ENCODE measurements at places on chromosomes 2 and 18.

GRCh38 chr2:204274991-204275390 is 270.3 kb upstream of the PARD3B start:
- H3K27ac ChIP-seq: no peak overlapping the region
- H3K4me1 ChIP-seq: no peaks in the 10 kb centered on the region
- no peak overlapping the region for H3K4me3 ChIP-seq
- no peak for DNase-seq
- no peaks in the 10 kb centered on the region for H3K27me3 ChIP-seq

DNA sequence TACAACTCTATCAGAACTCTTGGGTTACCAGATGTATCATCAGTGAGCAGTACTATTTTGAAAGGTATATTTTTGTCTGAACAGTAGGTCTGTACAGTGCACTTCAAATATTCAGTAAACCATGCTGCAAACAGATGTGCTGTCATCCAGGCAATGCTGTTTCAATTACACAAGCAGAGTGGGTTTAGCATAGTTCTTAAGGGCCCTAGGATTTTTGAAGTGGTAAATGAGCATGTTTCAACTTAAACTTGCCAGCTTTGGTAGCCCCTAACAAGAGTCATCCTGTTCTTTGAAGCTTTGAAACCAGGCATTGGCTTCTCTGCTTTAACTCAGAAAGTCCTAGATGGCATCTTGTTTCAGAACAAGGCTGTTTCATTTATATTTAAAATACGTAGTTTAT is 1519.9 kb downstream of the SUCLG1 start:
- H3K4me3 ChIP-seq: no peak overlapping the region
- no peaks in the 10 kb centered on the region for H3K27me3 ChIP-seq
- no peaks in the 10 kb centered on the region for H3K36me3 ChIP-seq

DNA sequence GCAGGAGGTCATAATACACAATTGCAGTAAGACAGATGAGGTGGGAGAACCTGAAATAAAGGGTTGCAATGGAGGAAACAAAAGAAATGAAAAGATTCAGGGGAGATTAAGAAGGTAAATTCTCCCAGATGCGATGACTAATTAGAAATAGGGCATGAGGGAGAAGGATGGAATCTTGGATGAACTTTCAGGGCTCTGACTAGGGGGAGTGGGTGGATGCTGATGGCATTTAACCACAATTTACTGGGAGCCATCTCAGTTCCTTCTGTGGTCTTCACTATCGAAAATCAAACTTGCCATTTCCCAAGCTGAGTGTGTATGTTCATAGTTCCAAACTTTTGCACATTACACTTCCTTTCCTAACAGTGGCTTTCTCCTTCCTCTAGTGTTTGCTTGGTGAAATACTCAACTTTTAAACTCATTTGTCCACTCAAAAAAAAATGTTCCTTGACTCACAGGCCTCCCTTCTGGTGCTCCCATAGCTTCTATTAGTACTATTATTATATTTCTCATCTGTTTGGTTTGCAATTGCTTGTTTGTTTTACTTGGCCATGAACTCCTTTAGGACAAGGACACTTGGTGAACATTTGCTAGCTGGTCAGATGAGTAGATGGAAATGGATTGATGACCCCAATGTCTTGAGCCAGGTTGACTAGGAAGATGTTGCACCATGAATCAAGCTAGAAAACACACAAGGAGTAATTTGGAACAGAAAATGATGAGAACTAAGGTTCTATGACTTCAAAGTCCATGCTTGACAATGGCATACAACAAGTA is 178.5 kb downstream of the DIS3L2 start:
- no peaks in the 10 kb centered on the region for H3K27me3 ChIP-seq
- no peak overlapping the region for H3K27ac ChIP-seq
- DNase-seq: no peak
- H3K36me3 ChIP-seq: no peaks in the 10 kb centered on the region

DNA sequence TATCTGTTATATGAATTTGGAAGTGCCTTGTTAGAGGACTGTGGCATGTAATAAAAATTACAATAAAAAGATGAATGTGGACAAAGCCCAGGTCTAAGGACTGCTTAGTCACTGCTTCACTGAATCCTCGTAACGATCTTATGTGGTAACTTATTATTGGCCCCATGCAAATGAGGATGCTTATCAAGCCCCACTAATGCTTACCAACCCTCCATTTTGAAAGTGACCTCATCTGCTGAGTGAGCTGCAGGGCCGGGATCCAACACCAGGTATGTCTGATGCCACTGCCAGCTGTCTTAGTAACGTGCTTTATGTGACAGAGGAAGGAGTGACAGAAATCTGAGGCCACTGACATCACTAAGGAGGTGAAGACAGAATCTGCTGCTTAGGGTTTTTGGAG is 65.3 kb upstream of the CCDC85A start:
- no peak overlapping the region for H3K4me3 ChIP-seq
- H3K4me1 ChIP-seq: no peaks in the 10 kb centered on the region
- no peaks in the 10 kb centered on the region for H3K36me3 ChIP-seq

DNA sequence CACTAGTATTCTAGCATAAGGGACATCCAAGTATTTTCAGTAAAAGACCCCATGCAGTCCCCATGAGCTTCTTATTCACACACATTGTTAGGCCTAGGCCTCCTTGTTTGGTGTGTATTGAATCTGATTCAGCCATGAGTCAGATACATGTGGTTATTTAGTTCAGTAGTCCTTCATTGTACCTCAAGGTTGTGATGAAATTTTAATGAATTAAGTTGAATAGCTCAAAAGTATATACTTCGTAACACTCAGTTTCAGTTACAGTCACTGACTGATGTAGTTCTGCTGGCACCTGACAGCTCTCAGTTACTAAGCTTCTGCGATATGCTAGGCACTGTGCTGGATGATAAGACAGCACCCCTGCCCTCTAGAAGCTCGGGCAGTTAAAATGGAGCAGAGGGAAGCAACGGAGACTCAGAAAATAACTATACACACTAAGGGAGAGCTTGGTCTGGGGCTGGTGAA is 86.4 kb downstream of the XRCC5 start:
- no peak overlapping the region for H3K4me3 ChIP-seq
- no peak overlapping the region for H3K27ac ChIP-seq
- H3K4me1 ChIP-seq: no peaks in the 10 kb centered on the region
- no peak for DNase-seq

- no peaks in the 10 kb centered on the region for H3K36me3 ChIP-seq
- no peaks in the 10 kb centered on the region for H3K4me1 ChIP-seq
- no peak overlapping the region for H3K27ac ChIP-seq
- peak; percentile 32 for DNase-seq
- H3K4me3 ChIP-seq: no peak overlapping the region
These were observed 142.9 kb downstream of the ASB1 start for GRCh38 chr2:238569507-238570195.

- H3K4me3 ChIP-seq: no peak overlapping the region
- H3K4me1 ChIP-seq: no peaks in the 10 kb centered on the region
- no peak for DNase-seq
- H3K27me3 ChIP-seq: no peaks in the 10 kb centered on the region
These were observed 41.8 kb downstream of the CDH7 start for GRCh38 chr18:65792456-65793074.

DNA sequence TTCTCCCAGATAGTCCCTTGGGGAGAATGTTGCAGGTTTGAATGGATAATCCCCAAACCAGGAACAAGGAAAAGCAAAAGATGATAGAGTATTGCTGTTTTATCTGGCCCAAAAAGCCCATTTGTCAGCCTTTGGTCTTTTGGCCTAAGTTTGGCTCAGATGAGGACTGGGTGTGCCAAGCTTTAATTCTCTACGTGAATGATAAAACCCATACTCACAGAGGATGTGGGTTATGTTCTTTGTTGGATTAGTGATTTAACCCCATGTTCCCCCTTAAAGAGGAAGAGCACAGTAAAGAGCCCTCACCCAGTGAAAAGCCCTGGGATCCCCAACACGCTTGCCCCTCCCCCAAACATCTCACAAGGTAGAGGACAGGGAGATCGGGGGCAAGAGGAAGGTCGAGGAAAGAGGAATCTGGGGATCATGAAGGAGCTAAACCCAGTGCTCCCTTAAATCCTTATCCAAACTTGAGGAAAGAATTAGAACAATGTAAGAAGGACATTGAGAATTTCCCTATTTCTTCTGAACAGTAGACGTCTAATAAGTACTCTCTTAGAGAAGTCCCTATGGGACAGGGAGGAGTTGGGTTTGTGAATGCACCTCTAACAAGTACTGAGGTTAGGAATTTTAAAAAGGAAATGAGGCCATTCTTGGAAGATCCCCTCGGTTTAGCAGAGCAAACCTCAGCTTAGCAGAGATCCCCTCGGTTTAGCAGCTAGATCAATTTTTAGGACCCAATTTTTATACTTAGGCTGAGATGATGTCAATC is 105.0 kb downstream of the HIBCH start:
- no peak for DNase-seq
- H3K27me3 ChIP-seq: no peaks in the 10 kb centered on the region
- H3K4me3 ChIP-seq: no peak overlapping the region
- no peaks in the 10 kb centered on the region for H3K4me1 ChIP-seq

DNA sequence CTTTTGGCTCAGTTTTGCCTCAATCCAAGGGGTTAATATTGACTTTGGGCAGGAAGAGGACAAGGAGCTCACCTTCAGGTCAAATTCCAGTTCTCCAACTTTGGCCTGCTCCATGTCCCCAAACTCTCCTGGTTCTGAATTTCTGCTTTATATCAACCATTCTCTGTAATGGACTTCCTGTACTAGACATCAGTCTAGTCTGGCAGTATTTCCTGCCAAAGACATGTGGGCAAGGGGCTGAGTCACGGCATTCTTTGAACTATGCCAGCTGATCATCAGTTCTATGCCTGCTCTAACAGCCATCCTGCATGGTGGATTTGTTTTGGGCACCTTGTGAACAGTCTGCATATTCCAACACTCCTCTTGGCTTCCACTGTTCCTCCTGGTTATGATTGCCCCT is 199.4 kb downstream of the ZEB2 start:
- DNase-seq: no peak
- H3K27ac ChIP-seq: no peak overlapping the region
- no peak overlapping the region for H3K4me3 ChIP-seq
- no peaks in the 10 kb centered on the region for H3K4me1 ChIP-seq

GRCh38 chr18:46706968-46707367 is 49.9 kb downstream of the ST8SIA5 start:
- H3K4me3 ChIP-seq: no peak overlapping the region
- peaks cover 15% of the 10 kb centered on the region for H3K4me1 ChIP-seq
- no peaks in the 10 kb centered on the region for H3K27me3 ChIP-seq
- DNase-seq: no peak

GRCh38 chr18:51655327-51655698 is 457.8 kb upstream of the MEX3C start:
- H3K4me1 ChIP-seq: no peaks in the 10 kb centered on the region
- no peak for DNase-seq
- H3K36me3 ChIP-seq: no peaks in the 10 kb centered on the region
- H3K4me3 ChIP-seq: no peak overlapping the region
- H3K27ac ChIP-seq: no peak overlapping the region

DNA sequence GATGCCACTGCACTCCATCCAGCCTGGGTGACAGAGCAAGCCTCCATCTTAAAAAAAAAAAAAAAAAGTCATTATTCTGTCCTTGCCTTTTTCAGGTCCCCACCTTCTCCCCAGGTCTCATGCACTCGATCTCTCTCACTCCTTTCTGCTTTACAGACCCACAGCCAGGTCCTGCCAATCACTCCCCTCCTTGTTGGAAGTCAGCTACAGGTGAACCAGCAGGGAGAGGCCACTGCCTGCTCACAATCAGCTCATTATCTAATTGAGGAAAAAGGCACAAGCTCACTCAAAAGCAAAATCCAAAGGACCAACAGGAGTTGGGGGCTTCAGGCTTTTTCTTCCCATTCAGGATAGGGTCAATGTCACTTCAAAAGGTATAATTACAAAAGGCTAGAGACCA is 2.0 kb downstream of the WDFY1 start:
- DNase-seq: no peak
- no peaks in the 10 kb centered on the region for H3K27me3 ChIP-seq
- no peak overlapping the region for H3K4me3 ChIP-seq
- peaks cover 26% of the 10 kb centered on the region for H3K4me1 ChIP-seq

- no peak overlapping the region for H3K27ac ChIP-seq
- peaks cover 4% of the 10 kb centered on the region for H3K4me1 ChIP-seq
- no peak overlapping the region for H3K4me3 ChIP-seq
- H3K27me3 ChIP-seq: no peaks in the 10 kb centered on the region
These were observed 34.4 kb upstream of the SMAD7 start for GRCh38 chr18:48985161-48985560.

- no peaks in the 10 kb centered on the region for H3K27me3 ChIP-seq
- H3K4me3 ChIP-seq: no peak overlapping the region
- H3K27ac ChIP-seq: no peak overlapping the region
- no peaks in the 10 kb centered on the region for H3K36me3 ChIP-seq
- H3K4me1 ChIP-seq: no peaks in the 10 kb centered on the region
- DNase-seq: no peak
These were observed 26.4 kb upstream of the GALR1 start for GRCh38 chr18:77223221-77223639.

DNA sequence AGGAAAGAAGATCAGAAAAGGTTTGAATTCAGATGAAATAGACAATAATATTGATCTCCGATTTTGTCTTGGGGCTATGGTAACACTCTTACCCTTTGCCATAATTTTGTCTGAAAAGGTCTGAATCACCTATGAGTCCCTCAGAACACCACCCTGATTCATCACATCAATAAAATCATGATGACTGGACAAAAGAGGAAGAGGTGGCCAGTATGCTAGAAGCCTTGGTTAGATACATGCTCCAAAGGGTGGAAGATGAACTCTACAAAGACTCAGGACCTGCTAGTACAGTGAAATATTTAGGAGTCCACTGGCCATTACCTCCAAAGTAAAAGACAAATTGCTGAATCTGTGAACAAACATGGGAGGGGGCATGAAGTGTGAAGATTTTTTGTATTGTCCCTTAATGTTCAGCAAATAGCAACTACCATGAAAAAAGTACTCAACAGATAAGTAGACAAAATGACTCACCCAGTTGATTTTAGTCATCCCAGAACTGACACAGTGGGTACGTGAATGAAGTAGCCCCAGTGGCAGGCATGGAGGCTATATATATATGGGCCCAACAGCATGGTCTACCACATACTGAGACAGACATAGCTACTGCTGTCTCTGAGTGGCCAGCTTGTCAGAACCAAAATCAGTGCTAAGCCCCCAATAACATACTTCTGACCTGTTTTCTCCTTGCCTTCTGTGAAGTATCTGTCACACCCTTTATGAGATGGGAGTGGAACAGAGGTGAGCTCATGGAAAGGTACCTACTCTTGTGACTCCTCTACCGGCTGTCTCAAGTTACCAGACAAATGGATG is 36.5 kb upstream of the GLS start:
- H3K27me3 ChIP-seq: no peaks in the 10 kb centered on the region
- H3K4me3 ChIP-seq: no peak overlapping the region
- no peak overlapping the region for H3K27ac ChIP-seq
- H3K36me3 ChIP-seq: no peaks in the 10 kb centered on the region

GRCh38 chr2:197740200-197740599 is 35.0 kb downstream of the MARS2 start:
- DNase-seq: no peak
- no peaks in the 10 kb centered on the region for H3K27me3 ChIP-seq
- no peak overlapping the region for H3K4me3 ChIP-seq
- no peaks in the 10 kb centered on the region for H3K36me3 ChIP-seq
- no peak overlapping the region for H3K27ac ChIP-seq
